CD4-positive, alpha-beta T cell (primary cell): ENCODE measurements at places on chromosomes 16 and 17.

GRCh38 chr16:84194470-84195200 lies 3.7 kb downstream of the ADAD2 start:
- peaks cover 22% of the 10 kb centered on the region for H3K4me1 ChIP-seq
- no peaks in the 10 kb centered on the region for H3K36me3 ChIP-seq
- no peaks in the 10 kb centered on the region for H3K27me3 ChIP-seq
- H3K27ac ChIP-seq, result no peak overlapping the region
- peak; percentile 12 for DNase-seq

GRCh38 chr17:2011411-2012371 lies 13.4 kb downstream of the RTN4RL1 start:
- no peaks in the 10 kb centered on the region for H3K4me1 ChIP-seq
- no peaks in the 10 kb centered on the region for H3K36me3 ChIP-seq
- no peak overlapping the region for H3K4me3 ChIP-seq

DNA sequence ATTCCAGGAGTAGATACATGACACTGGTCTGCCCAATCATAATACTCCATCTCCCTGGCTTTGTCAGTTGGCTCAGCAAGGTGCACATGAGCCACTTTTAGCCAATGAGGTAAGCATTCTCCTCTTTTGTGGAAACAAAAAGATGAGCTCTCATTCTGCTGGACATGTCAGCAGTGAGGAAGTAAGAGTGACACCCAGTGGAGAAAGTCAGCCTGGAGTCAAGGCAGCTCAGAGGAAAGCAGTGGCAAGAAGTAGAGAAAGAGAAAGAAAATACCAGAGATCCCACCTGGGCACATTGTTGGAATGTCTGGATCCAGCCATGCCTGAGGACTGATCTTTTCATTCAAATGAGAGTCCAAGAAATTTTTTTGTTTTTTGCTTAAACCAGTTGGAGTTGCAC lies 496.9 kb upstream of the C16orf82 start:
- no peaks in the 10 kb centered on the region for H3K4me1 ChIP-seq
- DNase-seq, result no peak
- no peak overlapping the region for H3K4me3 ChIP-seq
- H3K27ac ChIP-seq, result no peak overlapping the region
- no peaks in the 10 kb centered on the region for H3K36me3 ChIP-seq
- no peaks in the 10 kb centered on the region for H3K27me3 ChIP-seq

- DNase-seq, result no peak
- no peaks in the 10 kb centered on the region for H3K27me3 ChIP-seq
- H3K36me3 ChIP-seq, result no peaks in the 10 kb centered on the region
- H3K27ac ChIP-seq, result no peak overlapping the region
- H3K4me3 ChIP-seq, result no peak overlapping the region
- peaks cover 17% of the 10 kb centered on the region for H3K4me1 ChIP-seq
These were observed 460.4 kb downstream of the SLC39A11 start for GRCh38 chr17:72631949-72632684.

DNA sequence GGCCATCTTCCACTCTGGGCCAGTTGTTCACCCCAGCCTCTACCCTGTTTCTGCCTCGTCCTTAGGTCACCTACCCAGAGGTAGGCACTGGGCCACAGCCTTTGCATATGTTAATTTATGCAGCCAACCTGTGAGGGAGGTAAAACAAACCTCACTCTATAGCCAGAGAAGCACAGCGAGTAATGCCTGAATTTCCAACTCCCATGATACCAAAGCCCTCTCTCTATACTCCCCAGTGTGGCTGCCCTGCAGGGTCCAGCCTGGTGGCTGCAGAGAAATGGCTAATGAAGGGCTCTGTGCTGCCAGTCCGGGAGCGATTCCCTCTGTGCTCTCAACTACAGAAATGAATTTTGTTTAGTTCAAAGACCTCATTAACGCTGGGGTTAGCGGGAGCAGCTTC lies 397.0 kb upstream of the CCL2 start:
- no peak for DNase-seq
- H3K4me1 ChIP-seq, result no peaks in the 10 kb centered on the region
- H3K4me3 ChIP-seq, result no peak overlapping the region
- H3K27me3 ChIP-seq, result no peaks in the 10 kb centered on the region
- no peak overlapping the region for H3K27ac ChIP-seq
- H3K36me3 ChIP-seq, result no peaks in the 10 kb centered on the region

DNA sequence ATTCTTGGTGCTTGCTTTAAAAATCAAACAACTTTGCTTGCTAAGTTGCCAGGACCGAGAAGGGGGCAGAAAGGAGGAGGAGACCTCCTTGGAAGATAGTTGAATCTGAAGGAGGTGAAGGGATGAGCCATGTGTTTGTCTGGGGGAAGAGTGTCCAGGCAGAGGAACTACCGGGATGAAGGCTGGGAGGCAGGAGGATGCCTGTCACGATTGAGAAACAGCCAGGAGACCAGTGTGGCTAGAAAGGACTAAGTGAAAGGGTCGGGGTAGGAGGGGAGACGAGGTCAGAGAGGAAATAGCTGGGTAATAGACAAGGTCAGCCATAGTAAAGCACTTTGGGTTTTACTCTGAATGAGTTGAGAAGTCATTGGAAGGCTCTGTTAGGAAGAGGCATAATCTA lies 38.9 kb upstream of the CSNK2A2 start:
- H3K27ac ChIP-seq, result no peak overlapping the region
- no peaks in the 10 kb centered on the region for H3K27me3 ChIP-seq
- peaks cover 10% of the 10 kb centered on the region for H3K4me1 ChIP-seq
- no peaks in the 10 kb centered on the region for H3K36me3 ChIP-seq

- H3K27ac ChIP-seq, result no peak overlapping the region
- no peak for DNase-seq
- no peaks in the 10 kb centered on the region for H3K4me1 ChIP-seq
- H3K27me3 ChIP-seq, result no peaks in the 10 kb centered on the region
- no peak overlapping the region for H3K4me3 ChIP-seq
These were observed 18.2 kb upstream of the HLF start for GRCh38 chr17:55246583-55246982.

DNA sequence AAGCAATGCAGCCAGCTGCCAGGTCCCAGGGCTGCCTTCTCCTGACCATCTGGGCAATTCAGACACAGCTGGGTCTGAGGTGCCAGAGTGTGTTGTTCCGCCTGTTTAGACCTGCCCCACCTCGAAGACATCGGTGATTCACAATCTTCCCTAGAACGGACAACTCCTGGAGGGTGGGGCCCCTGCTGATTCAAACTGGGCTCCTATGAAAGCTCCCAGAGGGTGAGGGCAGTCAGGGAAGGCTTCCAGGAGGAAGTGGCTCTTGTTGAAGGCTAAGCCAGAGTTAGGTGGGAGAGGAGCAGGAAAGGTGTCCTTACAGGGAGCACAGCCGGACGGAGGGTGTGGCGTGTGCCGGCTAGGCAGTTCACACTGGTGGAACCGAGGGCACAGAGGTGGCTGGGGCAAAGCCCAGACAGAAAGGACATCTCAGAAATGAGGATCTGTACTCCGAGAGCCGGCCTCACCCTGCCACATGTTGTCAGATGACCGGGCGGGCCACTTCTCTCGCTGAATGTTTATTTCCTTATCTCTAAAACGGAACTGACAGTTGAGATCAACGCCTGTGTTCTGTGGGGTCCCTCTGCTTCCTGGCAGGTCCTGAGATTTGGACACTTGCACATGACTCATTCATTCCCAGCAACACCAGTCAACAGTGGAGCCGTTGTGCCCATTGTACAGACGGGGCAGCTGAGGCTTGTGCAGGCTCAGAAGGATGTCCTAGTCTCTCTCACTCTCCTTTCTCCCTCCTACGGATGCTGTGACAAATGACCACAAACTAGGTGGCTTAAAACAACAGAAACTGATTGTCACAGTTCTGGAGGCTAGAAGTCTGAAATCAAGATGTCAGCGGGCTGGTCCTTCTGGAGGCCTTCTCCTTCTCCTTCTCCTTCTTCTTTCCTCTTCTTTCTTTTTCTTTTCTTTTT lies 26.9 kb upstream of the LITAF start:
- H3K4me3 ChIP-seq, result no peak overlapping the region
- DNase-seq, result no peak
- peaks cover 39% of the 10 kb centered on the region for H3K4me1 ChIP-seq
- no peaks in the 10 kb centered on the region for H3K36me3 ChIP-seq
- no peak overlapping the region for H3K27ac ChIP-seq

DNA sequence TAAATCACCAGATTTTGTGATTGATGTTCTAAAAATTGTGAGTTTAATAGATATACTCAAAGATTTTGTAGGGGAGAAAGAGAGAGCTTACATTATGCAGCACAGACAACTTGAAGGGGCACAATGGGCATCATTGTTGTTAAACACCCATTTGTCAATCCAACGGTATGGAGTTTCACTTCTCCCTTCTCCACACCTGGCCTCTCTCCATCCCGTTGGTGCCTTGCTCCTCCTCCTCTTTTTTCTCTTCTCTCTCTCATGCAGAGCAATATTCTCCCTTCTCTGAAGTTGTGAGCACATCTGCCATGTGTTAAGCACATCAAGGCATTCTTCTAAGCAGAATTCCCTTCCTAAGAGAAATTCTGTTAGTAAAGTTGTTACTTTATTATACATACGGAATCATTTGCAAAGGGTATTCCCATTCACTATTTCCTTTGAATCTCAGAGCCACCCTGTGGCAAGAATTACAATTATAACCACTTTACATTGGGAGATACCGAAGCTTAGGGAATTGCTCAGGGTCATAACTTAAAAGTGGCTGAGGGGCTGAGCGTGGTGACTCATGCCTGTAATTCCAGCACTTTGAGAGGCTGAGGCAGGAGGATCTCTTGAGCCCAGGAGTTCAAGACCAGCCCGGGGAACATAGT lies 40.5 kb upstream of the SKAP1 start:
- no peak for DNase-seq
- no peak overlapping the region for H3K27ac ChIP-seq
- no peaks in the 10 kb centered on the region for H3K27me3 ChIP-seq
- H3K4me1 ChIP-seq, result peaks cover 6% of the 10 kb centered on the region

DNA sequence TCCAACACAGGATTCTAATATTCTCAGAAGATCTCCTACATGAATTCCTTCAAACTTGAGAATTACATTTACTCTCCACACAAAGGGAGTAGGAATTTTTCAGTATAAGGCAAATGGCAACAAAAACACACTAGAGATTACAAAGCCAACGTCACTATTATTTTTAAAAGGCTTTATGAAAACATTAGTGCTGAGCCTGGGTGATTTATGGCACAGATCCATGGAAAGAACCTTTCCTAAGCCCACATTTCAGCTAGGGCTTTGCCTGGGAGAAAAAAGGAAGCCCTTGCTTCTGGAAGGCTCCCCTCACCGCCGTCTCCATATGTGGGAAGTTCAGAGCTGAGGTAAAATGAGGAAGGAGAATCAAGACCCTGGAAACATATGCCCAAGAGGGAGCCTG lies 499.4 kb upstream of the HSBP1 start:
- H3K36me3 ChIP-seq, result no peaks in the 10 kb centered on the region
- no peaks in the 10 kb centered on the region for H3K27me3 ChIP-seq
- no peak overlapping the region for H3K27ac ChIP-seq
- DNase-seq, result no peak

- no peak overlapping the region for H3K27ac ChIP-seq
- no peaks in the 10 kb centered on the region for H3K27me3 ChIP-seq
These were observed 14.0 kb downstream of the SOX9 start for GRCh38 chr17:72134608-72135394.
